Activated CD4-positive, alpha-beta memory T cell treated with anti-CD3 and anti-CD28 coated beads, Interleukin-2, amount 10 ng/mL, durations not matched to agents 7 days and 5 days (primary cell): ENCODE measurements at places on chromosomes 7 and 10.

- peaks cover 89% of the 10 kb centered on the region for H3K4me1 ChIP-seq
- H3K27me3 ChIP-seq: no peaks in the 10 kb centered on the region
- peak overlapping the region; percentile 53 for H3K27ac ChIP-seq
These were observed 221.2 kb downstream of the FAM107B start for GRCh38 chr10:14553448-14553847.

DNA sequence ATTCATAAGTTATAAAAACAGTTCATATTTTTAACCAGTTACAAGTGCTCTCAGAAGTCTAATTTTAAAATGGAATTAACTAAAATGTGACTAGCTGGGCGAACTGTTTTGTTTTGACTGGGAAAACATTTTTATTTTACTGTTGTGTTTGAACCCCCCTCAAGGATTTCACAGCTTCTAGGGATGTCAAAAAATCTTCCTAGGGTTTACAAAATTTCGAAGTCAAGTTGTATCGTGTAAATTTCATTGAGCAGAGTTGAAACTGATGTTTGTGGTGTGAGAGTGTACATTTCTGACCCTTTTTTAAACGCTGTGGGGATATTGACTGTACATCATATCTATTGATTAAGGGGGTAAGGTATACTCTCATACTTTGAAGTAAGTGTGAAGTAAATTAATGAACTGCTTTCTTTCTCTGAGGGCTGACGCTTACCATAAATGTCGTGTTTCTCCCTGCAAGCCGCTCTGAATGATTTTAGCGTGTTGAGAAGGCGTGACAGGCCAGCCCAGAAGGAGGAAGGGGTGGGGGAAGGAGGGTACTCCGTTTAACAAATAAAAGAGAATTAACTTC lies 1.8 kb upstream of the SP8 start:
- H3K4me3 ChIP-seq: no peak overlapping the region
- no peak overlapping the region for H3K27ac ChIP-seq
- H3K36me3 ChIP-seq: peaks cover 17% of the 10 kb centered on the region
- peaks cover 18% of the 10 kb centered on the region for H3K4me1 ChIP-seq
- DNase-seq: no peak

- DNase-seq: no peak
- peaks cover 36% of the 10 kb centered on the region for H3K4me1 ChIP-seq
These were observed 1.0 kb downstream of the UBTD1 start for GRCh38 chr10:97499561-97500296.

GRCh38 chr10:111498560-111498959 lies 421.7 kb downstream of the ADRA2A start:
- no peak overlapping the region for H3K27ac ChIP-seq
- no peaks in the 10 kb centered on the region for H3K4me1 ChIP-seq
- no peaks in the 10 kb centered on the region for H3K36me3 ChIP-seq
- peaks cover 2% of the 10 kb centered on the region for H3K27me3 ChIP-seq
- DNase-seq: no peak

DNA sequence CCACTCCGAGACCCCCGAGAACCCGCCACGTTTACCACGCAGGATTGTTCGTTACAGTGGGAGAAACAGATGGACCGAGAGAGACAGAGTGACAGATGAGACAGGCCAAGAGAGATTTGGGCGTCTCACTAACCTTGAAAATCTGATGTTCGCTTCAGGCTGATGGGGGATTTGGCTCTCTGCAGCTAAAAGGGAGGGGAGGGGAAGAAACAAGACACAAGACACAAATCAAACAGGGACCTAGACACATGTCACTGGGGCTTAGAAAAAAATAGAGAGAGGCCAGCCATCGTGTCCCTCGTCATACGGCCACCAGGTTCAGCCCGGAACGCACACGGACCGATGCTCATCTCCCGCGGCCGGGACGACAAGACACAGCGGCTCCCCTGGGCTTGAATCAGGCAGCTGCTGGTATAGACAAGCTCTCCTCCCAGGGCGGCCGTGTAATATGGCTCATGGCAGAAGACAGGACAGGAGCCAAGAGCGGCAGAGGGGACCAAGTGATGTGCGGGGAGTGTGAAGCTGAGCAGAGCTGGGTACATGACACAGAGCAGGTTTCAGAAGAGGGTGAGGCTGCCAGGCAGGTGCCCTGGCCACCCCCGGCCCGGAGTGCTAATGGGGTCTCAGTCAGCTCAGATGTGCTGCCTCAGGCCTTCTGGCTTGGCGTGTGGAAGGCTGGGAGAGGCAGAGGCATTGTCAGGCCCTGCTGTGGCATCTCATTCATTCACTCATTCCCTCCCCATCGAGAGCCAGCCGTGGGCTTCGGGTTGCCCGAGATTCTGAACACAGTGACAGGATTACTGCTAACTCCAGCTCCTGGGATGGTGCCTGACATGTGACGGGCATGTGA lies 88.5 kb upstream of the GNA12 start:
- no peak overlapping the region for H3K27ac ChIP-seq
- no peak overlapping the region for H3K4me3 ChIP-seq
- DNase-seq: no peak
- H3K27me3 ChIP-seq: no peaks in the 10 kb centered on the region
- H3K36me3 ChIP-seq: peaks cover 64% of the 10 kb centered on the region
- H3K4me1 ChIP-seq: no peaks in the 10 kb centered on the region

GRCh38 chr7:131667699-131668098 lies 111.3 kb upstream of the PODXL start:
- no peak overlapping the region for H3K4me3 ChIP-seq
- H3K4me1 ChIP-seq: no peaks in the 10 kb centered on the region
- H3K27ac ChIP-seq: no peak overlapping the region
- H3K27me3 ChIP-seq: peaks cover 19% of the 10 kb centered on the region
- DNase-seq: no peak

GRCh38 chr10:76453332-76453731 lies 1021.9 kb downstream of the LRMDA start:
- H3K36me3 ChIP-seq: no peaks in the 10 kb centered on the region
- no peak overlapping the region for H3K27ac ChIP-seq
- no peaks in the 10 kb centered on the region for H3K4me1 ChIP-seq

GRCh38 chr10:29064680-29065079 lies 224.2 kb upstream of the LYZL1 start:
- no peaks in the 10 kb centered on the region for H3K36me3 ChIP-seq
- H3K27ac ChIP-seq: no peak overlapping the region
- H3K27me3 ChIP-seq: no peaks in the 10 kb centered on the region
- DNase-seq: no peak

DNA sequence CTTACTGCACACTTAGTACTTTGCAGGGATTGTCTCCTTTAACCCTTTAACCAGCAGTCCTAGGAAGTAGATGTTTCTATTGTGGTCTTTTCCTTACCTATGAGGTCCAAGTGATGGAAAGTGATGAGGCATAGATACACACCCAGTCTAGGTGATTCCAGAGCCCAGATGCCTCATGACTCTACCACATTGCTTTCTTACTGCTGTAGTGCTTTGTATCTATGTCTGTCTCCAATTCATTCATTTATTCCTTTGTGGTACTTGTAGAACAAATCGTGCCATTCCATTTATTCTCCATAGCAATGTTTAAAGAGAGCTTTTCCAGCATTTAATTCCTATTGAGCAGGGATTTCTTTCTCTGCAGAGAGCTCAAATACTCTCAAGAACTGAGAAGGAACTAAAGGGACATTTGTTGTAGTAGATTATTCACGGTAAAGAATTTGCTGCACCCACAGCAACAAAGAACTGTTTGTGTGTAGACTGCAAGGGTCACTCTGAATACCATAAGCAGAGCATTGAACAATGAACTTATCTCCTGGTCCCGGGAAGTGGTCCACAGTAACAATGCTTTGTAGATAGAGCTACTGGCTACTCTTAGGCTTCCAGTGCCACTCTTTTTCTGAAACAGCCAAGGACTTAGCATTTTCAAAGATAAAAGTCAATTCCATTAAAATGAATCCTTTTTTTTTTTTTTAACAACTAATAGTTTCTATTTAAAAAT lies 337.0 kb downstream of the PTEN start:
- DNase-seq: no peak
- H3K36me3 ChIP-seq: no peaks in the 10 kb centered on the region
- H3K27ac ChIP-seq: no peak overlapping the region
- H3K27me3 ChIP-seq: no peaks in the 10 kb centered on the region

GRCh38 chr10:16866541-16867275 lies 49.5 kb upstream of the RSU1 start:
- no peak overlapping the region for H3K4me3 ChIP-seq
- H3K27ac ChIP-seq: no peak overlapping the region
- no peaks in the 10 kb centered on the region for H3K4me1 ChIP-seq
- no peaks in the 10 kb centered on the region for H3K36me3 ChIP-seq

DNA sequence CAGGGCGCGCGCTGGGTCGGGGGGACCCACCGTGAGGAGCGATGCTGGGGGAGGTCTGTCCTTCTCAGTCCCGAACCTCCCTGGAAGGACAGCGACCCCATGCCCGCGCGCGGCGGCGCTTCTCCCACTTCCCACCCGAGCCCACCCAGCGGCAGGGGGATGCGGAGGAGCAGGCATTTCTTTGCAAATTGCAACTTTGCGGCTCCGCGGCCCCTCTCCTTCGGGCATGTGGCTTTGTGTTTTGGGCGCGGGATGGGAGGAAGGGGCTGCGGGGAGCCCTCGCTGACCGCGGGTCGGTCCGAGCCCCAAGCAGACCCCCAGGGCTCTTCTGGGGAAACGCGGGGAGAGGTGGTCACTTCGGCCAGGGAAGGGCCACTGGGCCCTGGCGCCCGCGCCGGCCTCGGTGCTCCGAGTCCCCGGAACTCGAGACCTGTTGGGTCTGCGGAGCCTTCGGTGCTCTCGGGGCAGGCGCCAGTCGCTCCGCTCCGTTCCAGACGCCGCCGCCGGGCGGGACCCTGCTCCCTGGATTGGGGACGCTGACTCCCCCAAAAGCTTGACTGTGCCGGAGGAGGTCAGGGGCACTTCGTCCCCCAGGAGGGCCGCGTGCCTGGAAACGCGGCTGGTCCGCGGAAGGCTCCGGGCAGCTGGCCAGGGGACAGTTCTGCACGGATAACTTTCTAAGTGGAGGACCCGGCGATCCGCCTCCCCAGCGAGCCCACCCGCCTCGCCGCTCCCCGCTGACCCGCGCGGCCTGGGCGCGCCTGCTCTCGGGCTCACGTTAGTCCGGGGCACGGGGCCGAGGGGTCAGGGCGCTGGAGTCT lies 164.2 kb upstream of the DPP6 start:
- H3K4me1 ChIP-seq: no peaks in the 10 kb centered on the region
- peaks cover 16% of the 10 kb centered on the region for H3K27me3 ChIP-seq
- peaks cover 3% of the 10 kb centered on the region for H3K36me3 ChIP-seq
- H3K4me3 ChIP-seq: no peak overlapping the region

DNA sequence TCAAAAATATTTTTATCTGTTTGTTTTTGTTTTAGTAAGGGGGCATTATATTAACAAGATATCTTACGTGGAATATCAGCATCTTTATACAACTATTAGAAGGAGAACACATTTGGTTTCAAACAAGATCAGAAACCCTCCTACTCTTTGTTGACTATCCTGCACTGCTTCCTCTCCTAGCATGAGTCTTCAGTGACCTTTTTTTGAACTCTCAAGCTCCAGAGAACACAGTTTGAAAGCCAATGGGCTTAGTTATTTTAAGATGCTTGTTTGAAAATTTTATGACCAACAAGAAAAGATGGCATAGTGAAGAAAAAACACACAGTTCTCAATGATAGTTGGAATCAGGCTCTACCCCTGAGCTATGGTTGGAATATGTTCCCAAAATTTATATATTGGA lies 37.2 kb upstream of the RTKN2 start:
- no peak overlapping the region for H3K27ac ChIP-seq
- peaks cover 4% of the 10 kb centered on the region for H3K4me1 ChIP-seq
- no peaks in the 10 kb centered on the region for H3K36me3 ChIP-seq
- H3K4me3 ChIP-seq: no peak overlapping the region
- peaks cover 3% of the 10 kb centered on the region for H3K27me3 ChIP-seq
- no peak for DNase-seq

- DNase-seq: no peak
- H3K36me3 ChIP-seq: peaks cover 57% of the 10 kb centered on the region
- peaks cover 32% of the 10 kb centered on the region for H3K4me1 ChIP-seq
- no peak overlapping the region for H3K27ac ChIP-seq
- no peak overlapping the region for H3K4me3 ChIP-seq
- no peaks in the 10 kb centered on the region for H3K27me3 ChIP-seq
These were observed 26.2 kb downstream of the C1GALT1 start for GRCh38 chr7:7208520-7208919.

DNA sequence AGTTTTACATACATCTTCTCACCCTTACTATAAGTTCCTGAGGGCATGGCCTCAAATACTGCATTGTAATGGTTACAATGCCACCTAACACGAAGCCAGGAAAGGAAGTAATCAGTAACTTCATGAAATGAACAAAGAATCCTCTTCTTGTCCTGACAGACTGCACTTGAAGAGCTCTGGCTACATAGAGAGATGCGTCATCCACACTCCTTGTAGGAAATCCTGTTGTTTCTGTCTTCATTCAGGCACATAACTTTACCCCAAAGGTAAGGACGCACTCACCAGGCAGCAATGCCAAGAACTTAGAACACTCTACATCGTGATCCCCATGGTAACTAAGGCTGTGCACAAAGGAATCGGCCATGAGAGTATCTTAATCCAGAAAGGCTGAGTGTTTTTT lies 80.3 kb upstream of the ARID5B start:
- DNase-seq: no peak
- no peaks in the 10 kb centered on the region for H3K27me3 ChIP-seq
- H3K4me1 ChIP-seq: peaks cover 14% of the 10 kb centered on the region
- no peak overlapping the region for H3K4me3 ChIP-seq
- no peak overlapping the region for H3K27ac ChIP-seq

- H3K4me3 ChIP-seq: no peak overlapping the region
- H3K27ac ChIP-seq: no peak overlapping the region
- peaks cover 3% of the 10 kb centered on the region for H3K4me1 ChIP-seq
- DNase-seq: no peak
- H3K27me3 ChIP-seq: no peaks in the 10 kb centered on the region
- H3K36me3 ChIP-seq: no peaks in the 10 kb centered on the region
These were observed 27.3 kb upstream of the MACC1 start for GRCh38 chr7:20244334-20245120.

DNA sequence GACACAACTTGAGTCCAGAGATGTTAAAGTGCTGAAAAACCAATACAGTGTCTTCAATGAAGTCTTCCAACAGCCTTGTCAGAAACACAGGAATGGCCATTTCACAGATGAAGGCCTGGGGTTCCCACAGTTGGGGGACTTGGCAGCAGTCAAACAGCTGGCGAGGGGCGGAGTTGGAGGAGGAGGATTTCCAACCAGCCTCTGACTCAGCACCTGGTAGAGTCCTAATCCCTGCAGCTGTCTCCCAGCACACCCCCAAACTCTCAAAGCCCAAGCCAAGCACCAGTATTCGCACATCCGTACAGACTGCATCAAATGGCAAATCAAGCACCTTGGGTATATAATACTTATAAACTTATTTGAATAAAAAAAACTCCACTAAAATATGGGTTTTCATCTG lies 28.0 kb downstream of the CTBP2 start:
- DNase-seq: no peak
- no peak overlapping the region for H3K4me3 ChIP-seq
- no peak overlapping the region for H3K27ac ChIP-seq
- no peaks in the 10 kb centered on the region for H3K27me3 ChIP-seq
- H3K36me3 ChIP-seq: no peaks in the 10 kb centered on the region

DNA sequence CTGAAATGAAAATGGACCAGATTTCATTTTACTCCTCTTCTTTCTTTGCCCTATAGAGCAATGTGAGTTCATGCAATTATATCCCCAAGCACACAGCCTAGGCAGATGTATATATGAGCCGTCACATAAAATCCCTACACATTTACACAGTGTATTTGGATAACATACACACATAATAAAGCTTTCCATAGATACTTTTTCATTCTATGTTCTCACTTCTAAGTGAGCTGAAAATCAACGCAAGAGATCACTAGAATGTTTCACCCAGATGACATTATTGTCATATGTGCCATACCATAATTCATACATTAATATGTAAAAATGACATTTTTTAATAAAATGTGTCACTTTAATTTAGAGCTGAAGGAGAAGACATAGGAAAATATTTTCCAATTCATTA lies 129.4 kb downstream of the INHBA start:
- no peak for DNase-seq
- no peak overlapping the region for H3K27ac ChIP-seq
- H3K27me3 ChIP-seq: no peaks in the 10 kb centered on the region
- no peak overlapping the region for H3K4me3 ChIP-seq
